ENCODE measurements at places on chromosomes 6 and 20.

GRCh38 chr6:11478586-11478985 lies 59.0 kb upstream of the TMEM170B start:
- no peak for DNase-seq

- DNase-seq = no peak
Measured at GRCh38 chr6:52681416-52681815, 10.5 kb downstream of the TMEM14A start.

DNA sequence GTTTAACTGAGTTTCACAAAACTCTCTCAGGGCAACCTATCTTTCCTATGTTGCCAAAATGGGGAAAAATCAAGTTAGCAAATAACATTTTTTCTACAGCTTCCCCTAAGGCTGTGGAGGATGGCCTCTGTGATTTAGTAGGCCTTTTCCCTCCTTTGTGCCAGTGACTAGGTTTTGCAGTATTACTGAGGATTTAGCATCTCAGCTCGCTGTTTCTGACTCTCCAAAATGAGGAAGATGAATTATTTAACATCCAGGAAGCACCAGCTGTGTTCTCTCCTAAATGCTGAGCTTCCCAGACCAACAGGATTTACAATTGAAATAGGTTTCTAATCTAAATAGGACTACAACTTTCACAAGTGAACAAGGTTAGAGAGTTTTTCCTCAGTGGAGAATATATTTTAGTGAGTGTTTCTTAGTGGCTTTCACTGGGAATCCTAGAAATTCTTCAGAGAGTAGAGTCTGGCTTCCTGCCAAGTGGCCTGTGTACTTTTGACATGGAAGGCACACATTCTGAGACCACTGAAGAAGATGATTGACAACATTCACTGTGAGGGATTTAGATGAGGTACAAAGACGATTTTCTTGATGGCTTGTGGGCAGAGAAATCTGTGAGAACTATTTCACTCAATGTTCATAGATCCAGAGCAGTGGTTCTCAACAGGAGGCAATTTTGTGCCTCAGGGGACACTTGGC lies 62.4 kb downstream of the PTCHD4 start:
- DNase-seq = no peak

DNA sequence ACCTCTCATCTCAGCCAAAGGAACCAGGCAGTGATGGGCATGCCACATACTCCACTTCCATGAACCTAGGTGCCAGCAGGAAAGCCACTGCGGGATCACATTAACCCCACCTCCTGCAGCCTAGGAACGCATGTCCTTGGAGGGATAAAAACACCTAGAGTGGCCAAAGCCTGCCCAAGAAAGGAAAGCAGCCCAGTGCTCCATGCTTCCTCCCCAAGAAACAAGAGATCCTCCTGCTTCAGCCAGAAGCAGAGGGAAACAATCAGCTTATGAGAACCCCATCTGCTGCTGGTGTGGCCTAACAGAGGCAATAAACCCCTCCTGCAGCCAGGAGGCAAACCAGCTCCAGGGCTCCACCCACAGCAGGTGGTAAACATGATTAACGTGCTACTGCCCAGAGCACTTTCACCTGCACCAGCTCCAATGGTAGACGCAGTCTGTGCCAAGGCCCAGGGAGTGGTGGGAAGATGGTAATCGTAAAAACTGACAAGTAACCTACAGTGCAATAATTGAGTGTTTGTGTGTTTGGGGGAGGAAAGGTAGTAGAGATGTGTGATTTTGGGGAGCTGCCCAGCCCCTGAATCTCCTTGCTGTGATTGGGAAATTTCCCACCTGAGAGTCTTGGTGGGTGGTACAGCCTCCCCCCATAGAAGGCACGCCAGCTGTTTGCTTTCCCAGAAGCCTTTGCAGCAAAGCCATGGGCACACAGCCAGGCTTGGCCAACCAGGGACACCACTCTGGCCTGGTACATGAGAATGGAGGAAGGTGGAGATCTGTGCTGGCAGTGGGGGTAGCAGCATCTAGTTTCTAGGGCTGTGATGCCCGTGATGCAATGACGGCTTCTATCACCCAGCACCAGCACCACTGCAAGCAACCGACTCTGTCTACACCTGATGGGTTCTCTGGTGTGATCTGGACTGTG lies 50.6 kb upstream of the TBC1D7 start:
- DNase-seq = no peak
